Cortex of kidney (tissue), 1 donor: ENCODE measurements at places on chromosomes 7 and 10.

DNA sequence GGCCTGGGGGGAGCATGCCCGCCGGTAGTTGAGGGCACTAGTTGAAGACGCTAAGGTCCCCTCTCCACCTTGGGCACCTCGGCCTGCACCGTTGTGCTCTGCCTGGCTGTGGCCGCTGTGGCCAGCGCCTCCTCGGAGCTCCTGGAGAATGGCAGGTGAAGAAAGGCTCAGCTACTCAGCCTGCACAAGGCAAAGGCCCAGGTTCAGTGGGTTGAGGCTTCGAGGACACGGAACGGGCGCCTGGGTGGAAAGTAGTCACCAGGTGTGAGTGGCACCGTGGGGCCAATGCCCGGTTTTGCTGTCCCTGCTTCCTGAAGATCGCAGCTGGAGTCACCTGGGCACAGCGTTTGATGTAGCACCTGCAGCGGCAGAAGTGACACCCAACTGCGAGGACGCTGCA, 12.4 kb upstream of the ZNF716 start:
- DNase-seq = no peak

- no peak for DNase-seq
Observed at GRCh38 chr7:120979765-120980499, 8.6 kb upstream of the CPED1 start.

- no peak for DNase-seq
Observed at GRCh38 chr10:132460071-132460470, 63.1 kb downstream of the PWWP2B start.

GRCh38 chr7:150314639-150315239, 8.4 kb upstream of the LRRC61 start:
- DNase-seq = no peak

DNA sequence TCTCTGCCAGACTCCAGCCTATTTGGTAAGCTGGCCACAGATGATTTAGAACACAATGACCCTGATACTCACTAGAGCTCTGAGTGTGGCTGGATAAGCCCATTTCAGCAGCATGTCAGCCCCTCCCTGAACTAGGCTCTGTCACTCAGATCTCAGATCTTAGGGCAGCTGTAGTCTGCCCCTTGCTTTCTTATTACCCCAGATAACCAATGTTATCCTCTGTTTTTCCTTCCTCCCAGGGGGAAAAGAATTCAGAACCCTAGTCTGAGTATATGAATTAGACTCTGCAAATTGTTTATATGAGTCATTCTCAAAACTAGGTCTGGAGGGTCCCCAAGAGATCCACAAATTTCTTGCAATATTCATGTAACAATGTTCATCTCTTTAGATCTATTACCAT, 286.2 kb downstream of the KCNMA1 start:
- no peak for DNase-seq

GRCh38 chr10:16231176-16231575, 205.6 kb upstream of the PTER start:
- DNase-seq = no peak

DNA sequence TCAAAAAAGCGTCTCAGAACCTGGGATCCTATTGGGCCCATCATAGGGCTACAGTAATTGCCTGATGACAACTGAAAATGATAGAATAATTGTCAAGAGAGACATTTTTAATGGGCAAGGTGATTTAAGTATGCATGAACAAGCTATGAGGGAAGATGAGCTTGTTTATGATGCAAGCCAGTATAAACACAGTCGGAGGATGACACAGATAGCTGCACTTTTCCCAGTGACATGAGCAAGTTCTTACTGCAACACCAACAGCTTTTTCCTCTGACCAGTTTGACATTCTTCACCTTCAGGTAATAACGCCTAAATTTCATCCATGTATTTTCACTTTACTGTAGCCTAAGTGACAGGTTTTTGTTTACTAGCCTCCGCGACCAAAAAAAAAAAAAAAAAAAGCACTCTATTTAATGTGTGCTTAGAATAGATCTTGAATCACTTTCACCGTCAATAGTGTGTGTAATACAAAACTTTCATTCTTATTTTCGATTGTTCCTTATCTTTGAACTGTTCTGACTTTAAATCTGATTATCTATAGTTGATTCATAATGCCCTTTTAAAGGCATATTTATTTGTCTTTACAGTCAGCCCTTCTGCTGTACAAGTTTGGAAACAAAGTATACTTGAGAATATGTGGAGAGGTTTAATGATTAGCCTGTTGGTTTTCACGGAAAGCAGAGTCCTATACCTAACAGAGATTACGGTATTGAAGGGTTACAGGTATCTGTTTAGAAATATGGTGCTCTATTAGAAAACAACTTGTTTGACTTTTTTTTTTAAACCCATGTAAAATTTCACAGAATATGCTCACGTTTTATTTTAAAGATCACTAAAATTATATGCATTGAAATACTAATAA, 1.7 kb downstream of the FOXP2 start:
- DNase-seq = no peak

DNA sequence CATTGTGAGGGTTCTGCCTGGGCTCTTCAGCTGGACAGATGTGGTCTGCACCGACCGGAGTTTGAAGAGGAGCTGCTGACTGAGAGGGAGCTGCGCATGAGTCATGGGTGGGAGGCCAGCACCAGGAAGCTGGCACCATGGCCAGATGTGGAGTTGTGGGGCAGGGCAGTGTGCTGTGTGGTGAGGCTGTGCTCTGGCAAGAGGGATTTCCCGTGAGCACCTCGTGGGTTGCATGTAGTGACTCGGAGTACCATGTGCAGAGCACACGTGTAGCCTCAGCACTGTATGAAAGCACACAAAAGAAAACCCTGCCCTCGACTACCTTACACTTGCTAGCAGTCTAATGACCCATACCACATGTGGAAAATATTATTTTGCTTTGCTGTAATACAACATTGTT, 103.4 kb downstream of the WNT2 start:
- DNase-seq = no peak

GRCh38 chr7:144842377-144842851, 6.6 kb upstream of the TPK1 start:
- DNase-seq = no peak

DNA sequence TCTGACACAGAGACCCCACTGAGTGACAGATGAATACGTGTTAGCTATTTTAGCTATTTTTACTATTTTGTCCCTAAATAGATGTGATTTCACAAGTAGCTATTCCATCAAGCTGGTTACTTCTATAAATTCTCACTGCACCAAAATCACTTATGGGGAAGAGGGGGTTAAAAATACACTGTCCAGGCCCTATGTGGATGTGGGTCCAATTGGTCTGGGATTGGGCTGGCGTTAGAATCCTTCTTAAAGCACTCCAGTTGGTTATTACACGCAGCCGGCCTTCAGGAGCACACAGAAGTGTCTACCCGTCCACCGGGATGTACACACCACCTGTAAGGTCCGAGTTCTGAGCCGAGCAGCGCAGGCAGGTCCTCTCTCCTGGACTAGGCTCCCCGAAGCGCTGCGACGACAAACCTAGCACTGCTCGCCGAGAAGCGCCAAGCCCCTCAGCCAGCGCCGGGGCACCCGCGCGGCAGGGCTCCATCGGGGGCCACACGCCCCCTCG, 222.3 kb upstream of the MKLN1 start:
- no peak for DNase-seq

DNA sequence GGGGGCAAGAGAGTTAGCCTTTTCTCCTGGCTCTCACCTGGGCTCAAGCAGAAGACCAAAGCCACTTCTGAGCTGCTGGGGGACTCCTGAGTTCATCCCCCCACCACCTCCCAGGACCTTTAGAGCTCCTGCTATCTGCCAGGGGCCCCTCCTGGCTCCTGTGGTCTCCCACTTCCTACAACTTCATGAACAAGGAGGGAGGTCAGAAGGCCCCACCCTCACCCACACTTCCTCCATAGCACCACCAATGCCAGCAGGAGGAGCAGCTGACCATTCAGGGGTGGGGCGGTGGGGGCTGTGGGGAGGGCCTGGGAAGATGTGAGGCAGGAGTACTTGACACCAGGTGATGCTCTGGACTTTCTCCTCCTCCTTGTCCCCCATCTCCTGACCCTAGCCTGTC, 32.6 kb upstream of the ADCYAP1R1 start:
- DNase-seq = no peak

DNA sequence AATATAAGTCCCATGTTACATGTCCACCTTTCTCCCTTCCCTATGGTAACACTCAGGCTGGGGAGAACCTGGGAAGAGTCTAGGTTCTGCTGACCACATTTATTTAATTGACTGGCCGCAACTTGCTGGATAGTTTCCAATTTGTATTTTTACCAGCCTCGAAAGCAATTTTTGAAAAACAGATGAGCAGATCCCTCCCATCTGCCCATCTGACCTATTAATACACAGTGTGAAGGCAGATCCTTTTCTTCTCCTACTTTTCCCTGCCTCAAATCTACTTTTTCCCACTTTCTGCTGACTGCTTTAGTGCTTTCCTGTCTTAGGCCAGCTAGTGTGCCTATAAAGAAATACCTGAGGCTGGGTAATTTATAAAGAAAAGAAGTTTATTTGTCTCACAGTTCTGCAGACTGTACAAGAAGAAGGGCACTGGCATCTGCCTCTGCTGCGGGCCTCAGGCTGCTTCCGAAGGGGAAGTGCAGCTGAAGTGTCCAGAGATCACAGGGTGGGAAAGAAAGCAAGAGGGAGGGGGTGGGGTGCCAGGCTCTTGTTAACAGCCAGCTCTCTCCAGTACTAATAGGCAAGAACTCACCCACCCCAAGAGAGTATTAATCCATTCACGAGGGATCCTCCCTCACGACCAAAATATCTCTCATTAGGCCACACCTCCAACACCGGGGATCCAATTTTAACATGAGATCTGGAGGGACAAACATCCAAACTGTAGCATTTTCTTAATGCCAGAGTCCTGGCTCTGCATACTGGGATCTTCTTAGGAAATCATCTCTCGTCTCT, 336.0 kb upstream of the IGFBP3 start:
- DNase-seq = no peak

DNA sequence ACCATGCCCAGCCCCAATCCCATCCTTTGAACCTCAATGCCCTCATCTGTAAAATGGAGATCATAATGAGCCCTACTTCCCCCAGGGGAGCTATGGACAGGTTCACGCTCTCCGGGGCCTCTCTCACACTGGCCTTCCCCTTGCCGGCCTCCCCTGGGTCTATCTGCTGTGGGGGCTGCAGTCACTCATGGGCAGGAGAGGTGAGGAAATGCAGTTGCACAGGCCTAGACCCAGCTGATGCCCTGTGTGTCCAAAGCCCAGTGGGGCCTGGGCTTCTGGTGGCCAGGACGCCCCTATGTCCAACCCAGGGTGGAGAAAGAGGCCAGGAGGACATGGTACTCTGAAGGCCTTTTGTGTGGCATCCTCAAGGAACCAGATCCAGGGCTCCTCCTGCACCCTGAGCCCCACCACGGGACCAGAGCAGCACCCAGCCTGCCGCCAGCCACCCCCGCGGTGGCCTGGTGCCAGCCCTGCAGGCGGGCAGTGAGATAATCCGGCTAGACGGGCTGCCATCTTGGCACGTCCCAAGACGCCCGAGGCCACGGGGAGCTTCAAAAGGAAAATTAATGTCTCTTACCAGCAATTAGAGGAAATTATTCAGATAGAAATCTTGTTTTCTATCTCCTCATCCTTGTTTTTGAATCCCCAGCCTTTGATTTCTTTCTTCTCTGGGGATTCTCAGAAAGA, 39.0 kb downstream of the MYL10 start:
- DNase-seq = no peak

DNA sequence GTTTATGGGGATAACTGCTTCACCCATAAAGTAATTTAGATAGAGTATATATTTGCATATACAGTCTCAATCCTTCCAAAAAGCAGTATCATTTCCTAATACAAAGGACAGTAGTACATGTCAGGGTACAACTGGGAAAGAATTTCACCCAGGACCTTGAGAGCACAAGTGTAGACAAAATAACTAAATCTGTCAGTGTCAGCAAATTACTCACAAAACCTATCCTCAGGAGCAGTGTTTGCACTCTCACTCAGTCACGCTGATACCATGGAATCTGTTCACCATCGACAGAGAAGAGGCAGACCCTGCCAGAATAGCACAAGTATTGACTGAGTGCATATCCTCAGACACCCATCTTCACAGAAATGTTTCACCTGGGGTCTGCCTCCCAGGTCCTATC, 554.7 kb upstream of the PHF14 start:
- DNase-seq = no peak
